ENCODE measurements at places on chromosomes 1 and 21.

- DNase-seq = peak; percentile 46
Observed at GRCh38 chr1:3501856-3502640, 47.6 kb downstream of the ARHGEF16 start.

GRCh38 chr1:12157366-12158231, 9.2 kb upstream of the TNFRSF1B start:
- no peak for DNase-seq

DNA sequence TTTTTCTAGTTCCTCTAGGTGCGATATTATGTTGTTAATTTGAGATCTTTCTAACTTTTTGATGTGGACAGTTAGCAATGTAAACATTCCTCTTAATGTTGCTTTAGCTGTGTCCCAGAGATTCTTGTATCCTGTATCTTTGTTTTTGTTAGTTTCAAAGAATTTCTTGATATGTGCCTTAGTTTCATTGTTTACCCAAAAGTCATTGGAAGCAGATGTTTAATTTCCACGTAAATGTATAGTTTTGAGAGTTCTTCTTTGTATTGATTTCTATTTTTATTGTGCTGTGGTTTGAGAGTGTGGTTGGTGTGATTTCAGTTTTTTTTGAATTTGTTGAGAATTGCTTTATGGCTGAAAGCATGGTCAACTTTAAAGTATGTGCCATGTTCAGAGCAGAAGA, 319.4 kb downstream of the PTBP2 start:
- DNase-seq = no peak

DNA sequence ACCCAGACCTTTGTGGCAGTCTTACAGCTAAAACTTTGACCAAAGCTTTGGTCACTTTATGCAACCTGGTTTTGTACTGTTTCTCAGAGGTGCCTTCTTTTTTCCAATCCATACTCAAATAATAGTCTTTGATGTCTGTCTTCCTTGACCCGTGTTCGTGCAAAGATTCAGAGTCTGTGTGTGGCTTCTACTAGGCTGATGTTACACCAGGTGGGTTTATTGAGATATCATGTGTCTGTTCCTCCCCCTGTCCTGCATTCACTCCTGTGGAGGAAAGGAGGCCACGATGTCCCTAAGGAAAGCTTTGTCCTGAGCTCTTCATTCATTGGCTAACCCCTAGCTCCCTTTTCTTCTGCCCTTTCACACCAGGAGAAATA, 15.0 kb upstream of the IKBKE start:
- DNase-seq = no peak

- no peak for DNase-seq
Observed at GRCh38 chr1:212366901-212367300, 47.8 kb downstream of the PACC1 start.

DNA sequence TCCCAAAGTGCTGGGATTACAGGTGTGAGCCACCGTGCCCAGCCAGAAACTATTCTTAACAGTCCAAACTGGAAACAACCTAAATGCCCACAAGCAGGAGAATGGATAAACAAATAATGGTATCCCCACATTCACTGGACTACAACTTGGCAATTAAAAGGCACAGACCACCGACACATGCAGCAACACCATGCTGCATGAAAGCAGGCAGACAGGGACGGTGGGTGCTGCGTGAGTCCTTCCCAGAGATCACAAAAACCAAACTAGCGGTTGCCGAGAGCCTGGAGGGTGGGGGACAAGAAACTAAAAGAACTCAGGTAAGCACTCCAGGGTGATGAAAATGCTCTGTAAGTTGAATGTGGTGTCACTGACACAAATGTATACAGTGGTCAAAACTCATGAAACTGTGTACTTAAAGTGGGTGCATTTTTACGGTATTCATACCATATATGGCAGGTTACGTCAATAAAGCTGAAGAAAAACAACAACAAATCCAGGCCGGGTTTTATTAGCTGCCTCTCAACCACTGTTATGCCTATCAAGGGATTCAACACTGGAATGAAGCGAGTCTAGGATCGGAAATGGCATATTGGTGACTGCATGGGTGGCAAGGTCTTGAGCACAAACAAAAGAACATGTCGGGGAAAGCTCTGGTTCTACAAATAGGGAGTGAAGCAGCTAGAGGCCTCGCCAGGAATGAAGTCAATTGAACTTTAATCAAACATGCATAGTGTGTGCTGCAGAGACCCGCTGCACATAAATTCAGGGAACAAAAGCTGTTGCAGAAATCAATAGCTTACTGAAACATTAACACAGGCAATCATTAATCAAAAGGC, 52.4 kb downstream of the SLC45A1 start:
- DNase-seq = no peak

GRCh38 chr1:8094481-8095241, 68.6 kb upstream of the ERRFI1 start:
- no peak for DNase-seq

DNA sequence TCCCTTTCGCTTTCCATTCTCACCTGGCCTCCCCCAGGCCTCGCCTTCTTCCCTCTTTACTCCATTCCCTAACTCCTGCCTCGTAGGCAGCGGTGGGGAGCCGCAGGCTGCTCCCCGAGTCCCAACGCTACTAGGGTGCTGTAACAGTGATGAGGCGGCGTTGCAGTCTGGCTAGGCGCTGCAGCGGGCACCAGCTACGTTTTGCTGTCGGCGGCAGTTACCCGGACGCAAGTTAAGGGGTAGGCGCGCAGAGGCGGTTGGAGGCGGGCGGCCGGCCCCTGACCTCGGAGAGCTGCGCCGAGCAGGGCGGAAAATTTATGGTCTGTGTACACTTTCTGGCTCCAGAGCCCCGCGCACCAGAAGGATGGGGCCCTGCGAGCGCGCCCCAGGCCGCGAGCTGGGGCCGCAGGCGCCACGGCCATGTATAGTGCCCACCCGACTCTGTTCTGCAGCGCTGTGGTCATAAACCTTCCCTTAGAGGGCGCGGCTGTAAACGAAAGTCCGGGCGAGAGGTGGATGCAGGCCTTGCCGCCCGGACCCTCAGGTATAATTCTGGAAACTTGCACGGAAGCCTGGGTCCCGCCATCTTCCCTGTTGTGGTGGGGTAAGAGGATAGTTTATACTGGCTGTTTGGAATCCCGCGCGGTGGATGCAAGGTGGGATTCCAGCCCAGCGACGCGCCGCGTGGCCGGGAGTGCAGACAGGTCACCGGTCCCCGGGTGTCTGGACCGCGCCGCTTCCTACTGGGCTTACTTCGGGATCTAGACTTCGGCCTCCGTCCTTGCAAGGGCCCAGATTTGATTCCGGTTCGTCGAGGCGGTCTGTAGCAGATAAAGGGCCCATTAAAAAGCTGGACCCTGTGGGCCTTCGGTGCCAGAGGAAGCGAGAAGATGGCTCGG, 15.0 kb downstream of the HLX start:
- no peak for DNase-seq

- DNase-seq = no peak
Observed at GRCh38 chr21:38658511-38658910, 147.2 kb upstream of the ETS2 start.

- no peak for DNase-seq
Observed at GRCh38 chr1:241171991-241172390, 185.0 kb downstream of the RGS7 start.

DNA sequence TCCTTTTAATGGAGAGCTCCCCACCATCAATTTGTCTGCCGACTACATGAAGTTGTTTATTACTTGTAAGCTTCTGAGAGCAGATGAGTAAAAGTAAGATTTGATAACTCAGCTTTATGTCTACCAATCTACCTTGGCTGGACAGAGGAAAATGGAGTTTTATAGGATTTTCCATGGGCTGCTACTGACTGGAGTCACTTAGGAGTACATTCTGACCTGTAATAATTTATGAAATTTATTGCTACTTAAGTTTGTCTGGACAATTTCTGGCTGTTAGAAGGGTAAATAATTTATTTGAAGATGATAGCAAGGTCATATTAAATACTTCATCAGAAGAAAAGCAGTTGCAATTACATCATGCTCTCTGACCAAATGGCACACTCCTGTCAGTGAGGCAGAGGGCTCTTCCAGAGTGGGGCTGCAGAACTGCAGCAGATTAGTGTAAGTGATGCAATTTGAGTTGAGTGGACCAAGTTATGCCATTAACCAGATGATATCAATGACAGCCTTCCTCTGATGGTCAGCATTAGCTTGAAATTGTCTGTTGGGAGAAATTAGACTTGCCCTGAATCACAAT, 736.7 kb upstream of the PTBP2 start:
- no peak for DNase-seq

DNA sequence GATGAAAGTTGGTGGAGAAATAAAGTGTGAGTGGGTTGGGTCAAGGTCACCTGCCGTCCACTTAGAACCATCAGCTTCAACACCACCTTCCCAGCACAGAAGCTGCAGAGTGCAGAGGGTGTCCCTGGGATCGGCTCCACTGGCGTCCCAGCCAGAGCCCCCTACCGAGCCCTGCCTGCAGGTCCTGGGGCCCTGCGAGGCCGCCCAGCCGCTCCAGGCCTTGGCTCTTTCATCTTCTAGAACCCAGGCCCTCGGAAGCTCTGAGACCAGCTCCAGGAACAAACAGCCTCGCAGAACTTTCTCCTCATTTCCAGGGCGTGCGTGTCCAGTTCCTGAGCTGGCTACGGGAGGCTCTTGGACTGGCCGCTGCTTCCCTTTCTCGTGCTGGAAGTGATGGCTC, 166.0 kb downstream of the PRDM16 start:
- DNase-seq = no peak

DNA sequence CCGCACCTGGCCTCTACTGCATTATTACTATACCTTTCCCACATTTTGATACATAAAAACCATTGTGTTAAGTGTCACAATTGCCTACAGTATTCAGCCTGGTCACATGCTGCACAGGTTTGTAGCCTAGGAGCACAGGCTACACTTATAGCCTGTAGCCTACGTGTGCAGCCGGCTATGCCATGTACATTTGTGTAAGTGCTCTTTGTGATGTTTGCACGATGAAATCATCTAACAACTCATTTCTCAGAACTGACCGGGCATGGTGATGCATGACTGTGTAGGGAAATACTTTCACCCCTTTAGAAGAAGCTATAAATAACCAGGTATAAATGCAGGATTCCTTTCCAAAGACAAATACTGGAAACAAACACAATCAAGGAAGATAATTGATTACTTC, 12.1 kb downstream of the ERG start:
- no peak for DNase-seq

DNA sequence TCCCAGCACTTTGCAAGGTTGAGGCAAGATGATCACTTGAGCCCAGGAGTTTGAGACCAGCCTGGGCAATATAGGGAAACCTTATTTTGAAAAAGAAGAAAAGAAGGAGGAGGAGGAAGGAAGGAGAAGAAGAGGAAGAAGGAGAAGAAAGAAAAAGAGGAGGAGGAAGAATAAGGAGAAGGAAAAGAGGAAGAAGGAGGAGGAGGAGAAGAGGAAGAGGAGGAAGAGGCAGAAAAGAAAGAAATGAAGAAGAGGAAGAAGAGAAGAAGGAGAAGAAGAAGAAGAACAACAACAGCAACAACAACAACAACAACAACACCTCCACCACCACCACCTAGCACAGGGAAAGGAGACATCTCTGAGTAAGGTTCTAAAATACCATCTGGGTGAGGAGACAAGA, 10.6 kb downstream of the SELENBP1 start:
- DNase-seq = no peak

- DNase-seq = no peak
Observed at GRCh38 chr1:203906932-203907331, 45.5 kb downstream of the SNRPE start.

- DNase-seq = no peak
Observed at GRCh38 chr1:75067975-75068374, 66.2 kb upstream of the LHX8 start.

DNA sequence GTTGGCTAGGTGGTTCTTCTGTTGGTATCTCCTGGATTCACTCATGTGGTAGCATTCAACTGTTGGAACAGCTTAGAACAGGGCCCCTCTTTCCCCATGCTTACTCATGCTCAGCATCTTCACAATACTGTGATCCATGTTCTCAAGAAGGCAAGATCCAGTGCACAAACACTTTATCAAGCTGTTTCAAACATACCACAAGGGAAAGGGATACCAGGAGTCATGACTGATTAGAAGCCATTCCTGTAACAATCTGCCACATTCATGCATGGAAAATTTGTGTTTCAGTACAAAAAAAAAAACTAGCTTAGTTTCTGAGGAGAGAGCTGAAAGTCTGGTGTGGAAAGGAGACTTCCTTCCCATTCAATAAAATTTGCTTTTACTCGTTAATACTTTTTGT, 169.8 kb upstream of the CACYBP start:
- DNase-seq = no peak

- DNase-seq = no peak
Observed at GRCh38 chr1:160474392-160475242, 48.4 kb downstream of the SLAMF6 start.

DNA sequence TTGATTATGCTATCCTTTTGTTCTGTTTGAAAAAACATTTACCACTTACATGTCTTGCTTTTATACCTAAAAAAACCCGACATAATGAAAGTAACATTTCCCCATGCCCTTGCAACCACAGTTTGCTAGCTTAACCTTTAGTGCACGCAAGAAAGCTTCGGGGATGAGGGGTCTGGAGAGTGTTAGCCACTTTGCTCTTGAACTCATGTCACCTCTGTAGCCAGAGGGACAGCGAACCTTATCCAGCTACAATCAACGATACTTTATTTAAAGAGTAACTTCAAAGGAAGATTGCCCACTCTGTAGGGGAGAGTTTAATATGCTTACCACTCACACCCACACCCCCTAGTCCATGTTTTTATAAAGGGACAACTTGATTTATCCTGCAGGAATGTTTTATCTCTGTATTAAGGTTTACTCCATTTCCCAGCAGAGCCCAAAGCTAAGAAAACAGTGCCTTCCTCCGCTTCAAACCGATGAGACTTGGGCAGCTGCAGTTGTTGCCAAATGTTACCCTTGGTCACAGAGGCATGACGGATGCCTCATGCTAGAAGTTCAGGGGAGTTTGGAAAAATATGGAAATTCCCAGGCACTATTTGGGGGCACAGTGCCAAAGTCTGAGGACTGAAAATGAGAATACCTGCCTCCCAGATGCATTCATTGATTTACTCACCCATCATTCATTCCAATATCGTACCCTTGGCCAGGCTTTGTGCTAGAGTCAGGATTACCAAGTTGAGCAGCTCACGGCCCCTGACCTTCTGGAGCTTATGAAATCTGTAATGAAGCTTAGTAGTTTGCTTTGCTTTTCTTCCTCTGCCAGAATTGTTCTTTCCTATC, 61.4 kb upstream of the VCAM1 start:
- DNase-seq = peak; percentile 31

DNA sequence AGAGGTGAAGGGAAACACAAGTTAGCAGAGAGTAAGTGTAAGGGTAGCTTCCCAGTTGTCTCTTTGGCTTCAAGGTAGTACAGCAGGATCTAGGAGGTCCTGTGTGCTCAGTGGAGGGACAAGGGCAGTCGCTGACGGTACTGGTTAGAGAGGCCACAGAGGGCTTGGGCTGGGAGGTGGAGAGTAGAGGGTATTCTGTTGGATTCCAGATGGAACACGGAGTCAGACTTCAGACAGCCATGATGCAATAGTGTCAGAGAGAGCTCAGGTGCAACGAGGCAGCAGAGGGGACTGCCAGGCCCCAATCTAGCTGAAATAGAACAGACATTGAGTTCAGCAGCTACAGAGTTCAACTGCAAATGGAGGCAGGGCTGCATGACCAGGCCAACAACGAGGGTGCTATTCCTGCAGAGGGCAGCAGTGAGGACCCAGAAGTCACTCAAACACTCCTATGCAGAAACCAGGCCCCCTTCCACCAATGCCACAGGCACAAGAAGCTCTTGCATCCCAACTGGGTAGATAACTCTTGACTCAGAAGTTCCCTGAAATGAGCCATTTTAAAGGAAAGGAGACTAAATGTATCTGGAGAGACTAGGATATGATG, 325.0 kb upstream of the ESRRG start:
- DNase-seq = peak; percentile 71

Measured in WERI-Rb-1 (cell line).